Cerebellar nuclear complex (tissue), 1 donor: ENCODE measurements at places on chromosomes 16 and 17.

DNA sequence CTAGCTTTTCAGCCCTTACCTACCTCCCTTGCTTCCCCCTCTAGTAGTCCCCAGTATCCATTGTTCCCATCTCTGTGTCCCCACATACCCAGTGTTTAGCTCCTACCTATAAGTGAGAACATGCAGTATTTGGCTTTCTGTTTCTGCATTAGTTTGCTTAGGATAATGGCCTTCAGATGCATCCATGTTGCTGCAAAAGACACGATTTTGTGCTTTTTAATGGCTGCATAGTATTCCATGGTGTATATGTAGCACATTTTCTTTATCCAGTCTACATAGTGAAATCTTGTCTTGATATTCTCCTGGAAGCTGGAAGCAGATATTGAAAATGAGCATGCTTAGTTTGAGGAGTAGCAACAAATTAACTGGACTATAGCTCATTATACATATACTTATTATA lies 45.7 kb upstream of the TANC2 start:
- DNase-seq = no peak

GRCh38 chr16:87918338-87918737 lies 18.0 kb downstream of the CA5A start:
- DNase-seq = no peak

- DNase-seq = no peak
These were observed 1503.7 kb downstream of the CDH11 start for GRCh38 chr16:63617990-63618763.

GRCh38 chr17:8267480-8268147 lies 18.5 kb downstream of the PFAS start:
- DNase-seq = no peak

GRCh38 chr16:31674686-31675085 lies 147.0 kb downstream of the AHSP start:
- no peak for DNase-seq

GRCh38 chr17:3308603-3309002 lies 10.4 kb upstream of the OR3A1 start:
- no peak for DNase-seq

- no peak for DNase-seq
These were observed 36.8 kb downstream of the HS3ST3B1 start for GRCh38 chr17:14337596-14338079.

DNA sequence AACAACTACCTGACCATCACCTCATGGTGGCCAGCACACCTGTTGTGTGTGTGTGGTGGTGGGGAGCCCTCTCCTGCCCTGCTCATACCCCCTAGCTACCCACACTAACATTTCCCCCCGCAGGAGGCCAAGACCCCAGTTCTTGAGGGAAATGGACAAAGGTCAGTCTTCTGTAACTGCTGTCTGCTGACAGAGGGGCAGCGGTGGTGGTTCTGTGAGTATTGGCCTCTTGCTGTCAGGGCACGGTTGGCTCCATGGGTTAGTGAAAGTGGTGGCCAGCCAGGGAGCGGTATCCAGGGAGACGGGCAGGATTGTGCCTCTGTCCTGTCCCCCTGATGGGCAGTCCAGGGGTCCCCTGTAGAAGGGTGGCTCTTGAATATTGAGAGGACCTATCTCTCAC lies 26.2 kb downstream of the ZNF778 start:
- DNase-seq = no peak

DNA sequence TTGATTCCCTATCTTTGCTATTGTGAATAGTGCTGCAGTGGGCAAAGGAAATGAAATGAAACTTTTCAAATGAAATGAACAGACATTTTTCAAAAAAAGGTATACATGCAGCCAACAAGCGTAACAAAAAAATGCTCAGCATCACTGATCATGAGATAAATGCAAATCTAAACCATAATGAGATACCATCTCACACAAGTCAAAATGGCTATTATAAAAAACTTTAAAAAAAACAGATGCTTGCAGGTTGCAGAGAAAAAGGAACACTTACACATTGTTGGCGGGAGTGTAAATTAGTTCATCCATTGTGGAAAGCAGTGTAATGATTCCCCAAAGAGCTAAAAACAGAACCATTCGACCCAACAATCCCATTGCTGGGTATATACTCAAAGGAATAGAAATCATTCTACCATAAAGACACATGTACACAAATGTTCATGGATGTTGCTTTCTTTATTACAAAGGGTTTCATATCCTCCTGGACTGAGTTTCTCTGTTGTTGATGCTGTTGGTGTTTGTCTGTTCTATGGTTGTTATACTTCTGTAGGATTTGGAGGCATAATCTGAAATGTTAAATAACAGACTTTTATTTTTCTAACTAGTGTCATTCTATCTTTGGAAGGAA lies 99.3 kb upstream of the SOX9 start:
- no peak for DNase-seq

DNA sequence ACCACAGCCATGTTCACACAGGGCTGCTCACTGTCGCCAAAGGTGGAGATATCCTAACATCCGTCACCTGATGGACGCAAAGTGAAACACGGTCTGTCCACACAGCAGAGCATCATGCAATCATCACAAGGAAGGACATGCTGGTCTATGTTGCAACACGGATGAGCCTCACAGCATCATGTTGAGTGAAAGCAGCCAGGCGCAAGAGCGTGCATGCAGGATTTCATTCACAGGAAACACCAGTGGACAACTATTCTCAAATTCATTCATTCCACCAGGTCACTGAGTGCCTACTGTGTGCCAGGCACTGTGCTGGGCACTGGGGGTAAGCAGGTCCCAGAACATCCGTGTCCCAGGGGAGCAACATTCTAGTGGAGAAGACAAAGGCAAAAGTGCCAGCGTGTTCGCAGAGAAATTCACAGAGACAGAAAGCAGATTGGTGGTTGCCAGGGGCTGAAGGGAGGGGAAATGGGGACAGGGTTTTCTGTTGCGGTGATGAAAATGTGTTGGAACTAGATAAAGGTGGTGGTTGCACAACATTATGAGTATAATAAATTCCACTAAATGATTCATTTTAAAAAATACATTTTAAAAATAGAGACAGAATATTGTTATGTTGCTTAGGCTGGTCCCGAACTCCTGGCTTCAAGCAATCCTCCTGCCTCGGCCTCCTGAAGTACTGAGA lies 22.7 kb upstream of the KCNJ12 start:
- no peak for DNase-seq

DNA sequence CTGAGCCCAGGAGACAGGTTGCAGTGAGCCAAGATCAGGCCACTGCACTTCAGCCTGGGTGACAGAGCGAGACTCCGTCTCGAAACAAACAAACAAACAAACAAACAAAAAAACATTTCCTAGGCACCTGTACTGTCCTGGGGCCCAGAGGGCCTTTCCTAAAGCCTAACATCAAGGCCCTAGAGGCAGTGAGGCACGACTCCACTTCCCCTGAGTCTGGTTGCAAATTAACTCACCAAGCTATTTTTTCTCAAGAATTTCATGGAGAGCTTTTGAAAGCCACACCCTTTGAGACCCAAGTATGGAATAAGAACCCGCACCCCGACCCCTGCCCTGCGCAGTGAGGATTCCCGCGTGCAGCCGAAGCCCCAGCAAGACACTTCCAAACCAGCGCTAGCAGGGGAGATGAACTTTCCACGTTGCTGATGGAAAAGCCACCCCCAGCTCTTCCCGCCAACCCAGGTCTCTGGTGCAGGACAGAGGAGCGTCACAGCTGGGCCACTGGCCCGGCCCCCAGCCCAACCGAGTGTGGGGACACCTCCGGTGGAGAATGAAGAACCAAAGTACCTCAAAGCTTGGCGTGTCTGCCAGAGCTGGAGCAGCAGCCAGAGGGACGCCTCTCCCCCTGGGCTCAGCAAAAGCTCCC lies 1.2 kb downstream of the CHST5 start:
- no peak for DNase-seq

DNA sequence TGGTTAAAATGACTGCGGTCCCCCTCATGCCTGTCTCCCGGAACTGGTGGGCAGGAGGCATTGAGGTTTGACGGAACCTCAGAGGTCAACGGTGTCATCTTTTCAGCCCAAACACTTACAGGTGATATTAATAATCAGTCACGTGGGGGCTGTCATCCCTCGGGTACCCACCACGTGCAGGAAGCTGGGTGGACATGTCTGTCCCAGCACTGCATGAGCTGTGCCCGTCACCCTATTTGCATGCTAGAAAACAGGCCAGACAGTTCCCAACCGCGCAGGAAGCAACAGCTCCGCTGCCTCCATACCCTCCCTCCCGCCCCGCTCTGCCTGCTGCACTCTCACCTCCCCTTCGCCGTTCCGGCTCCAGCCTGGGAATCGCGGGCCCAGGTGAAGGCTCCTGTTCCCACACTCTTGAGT lies 1.4 kb downstream of the SYNGR3 start:
- DNase-seq = no peak

- DNase-seq = no peak
These were observed 255.5 kb upstream of the KCNJ16 start for GRCh38 chr17:69819316-69820087.

DNA sequence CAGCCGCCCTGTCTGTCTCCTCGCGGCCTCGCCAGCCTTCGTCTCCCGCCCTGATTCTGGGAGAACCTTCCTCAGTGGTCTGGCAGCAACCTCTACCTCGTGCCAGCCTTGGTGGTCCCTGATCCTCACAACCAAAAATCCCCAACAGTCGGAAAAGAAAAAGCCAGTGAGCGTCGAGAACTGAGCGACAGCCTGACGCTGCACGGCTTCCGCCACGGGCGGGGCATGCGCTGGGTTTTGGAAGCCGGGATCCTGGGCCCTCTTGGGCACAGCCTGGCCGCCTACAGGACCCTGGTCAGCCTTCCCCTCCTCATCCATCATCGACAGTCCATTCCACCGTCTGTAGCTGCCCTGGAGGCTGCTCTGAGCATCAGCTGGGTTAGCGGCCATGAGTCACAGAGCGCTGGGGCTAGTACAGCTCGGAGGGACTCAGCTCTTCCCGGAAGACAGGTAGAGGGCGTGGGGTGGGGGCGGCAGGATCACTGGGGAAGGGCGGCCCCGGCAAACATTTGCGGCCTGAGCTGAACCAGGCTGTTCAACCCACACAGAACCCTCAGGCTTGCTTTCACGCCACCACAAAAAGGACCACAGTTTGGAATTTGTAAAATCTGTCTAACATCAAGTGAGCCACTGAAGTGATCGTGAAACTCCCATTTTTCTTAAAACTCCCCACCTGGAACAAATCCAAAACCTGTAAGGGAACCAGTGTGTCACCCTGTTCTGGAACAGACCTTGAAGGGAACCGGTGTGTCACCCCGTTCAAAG lies 55.4 kb upstream of the DOC2B start:
- DNase-seq = no peak

GRCh38 chr16:12449795-12450194 lies 353.9 kb downstream of the CPPED1 start:
- no peak for DNase-seq

- no peak for DNase-seq
These were observed 1.9 kb upstream of the PLD6 start for GRCh38 chr17:17207998-17208397.

DNA sequence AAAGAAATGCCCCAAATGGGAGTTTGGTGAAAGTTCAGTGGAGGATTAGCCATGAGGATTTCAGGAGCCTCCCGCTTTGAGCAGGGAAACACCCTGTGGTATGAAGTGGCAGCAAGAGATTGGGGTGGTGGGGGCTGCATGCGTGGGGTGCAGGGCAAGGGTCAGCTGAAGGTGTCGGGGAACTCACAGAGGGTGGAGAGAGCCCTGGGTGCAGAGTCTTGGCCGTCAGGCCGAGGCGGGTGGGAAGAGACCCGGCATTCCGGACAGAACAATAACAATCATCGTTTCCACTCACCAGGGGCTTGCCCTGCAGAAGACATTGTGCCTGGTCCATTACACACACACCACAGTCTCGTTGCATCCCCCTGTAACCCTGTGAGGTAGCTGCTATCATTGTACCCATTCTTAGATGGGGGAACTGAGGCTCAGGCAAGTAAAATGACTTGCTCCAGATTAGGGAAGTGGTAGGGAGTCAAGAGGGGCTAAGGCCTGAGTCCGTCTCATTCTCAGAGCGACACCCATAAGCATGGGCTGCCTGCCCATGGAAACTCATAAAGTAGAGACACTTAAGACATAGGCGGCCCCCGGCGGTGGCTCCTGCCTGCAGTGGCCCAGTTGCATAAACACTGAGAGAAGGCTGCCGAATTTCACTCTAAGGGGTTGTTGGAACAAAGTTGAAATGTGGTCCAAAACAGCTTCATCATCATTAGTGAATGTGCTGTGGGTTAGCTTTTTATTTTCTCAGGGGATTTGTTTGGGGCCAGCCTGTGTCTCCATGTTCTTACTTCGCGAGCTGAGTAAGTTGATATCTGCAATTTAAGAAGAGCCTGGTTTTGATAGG lies 93.3 kb downstream of the CMIP start:
- DNase-seq = no peak

DNA sequence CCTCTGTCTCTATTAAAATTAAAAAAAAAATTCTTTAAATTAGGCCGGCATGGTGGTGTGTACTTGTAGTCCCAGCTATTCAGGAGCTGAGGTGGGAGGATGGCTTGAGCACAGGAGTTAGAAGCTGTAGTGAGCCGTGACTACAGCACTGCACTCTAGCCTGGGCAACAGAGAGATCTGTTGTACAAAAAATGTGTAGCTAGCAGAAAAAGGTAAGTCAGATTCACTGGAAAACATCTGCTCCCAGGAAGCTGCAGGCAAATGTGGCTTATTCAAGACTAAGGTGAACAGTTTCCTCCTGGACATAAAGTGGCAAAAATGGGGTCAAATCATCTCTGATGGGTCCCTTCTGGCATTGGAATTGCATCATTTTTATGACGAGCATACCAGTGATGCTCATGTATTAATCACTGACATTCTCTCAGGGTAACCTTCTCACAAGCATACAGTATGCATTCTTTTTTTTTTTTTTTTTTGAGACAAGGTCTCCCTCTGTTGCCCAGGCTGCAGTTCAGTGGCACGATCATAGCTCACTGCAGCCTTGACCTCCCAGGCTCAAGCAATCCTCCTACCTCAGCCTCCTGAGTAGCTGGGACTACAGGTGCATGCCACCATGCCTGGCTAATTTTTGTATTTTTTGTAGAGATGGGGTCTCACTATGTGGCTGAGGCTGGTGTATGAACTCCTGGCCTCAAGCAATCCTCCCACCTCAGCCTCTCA lies 48.7 kb downstream of the CPPED1 start:
- DNase-seq = no peak

DNA sequence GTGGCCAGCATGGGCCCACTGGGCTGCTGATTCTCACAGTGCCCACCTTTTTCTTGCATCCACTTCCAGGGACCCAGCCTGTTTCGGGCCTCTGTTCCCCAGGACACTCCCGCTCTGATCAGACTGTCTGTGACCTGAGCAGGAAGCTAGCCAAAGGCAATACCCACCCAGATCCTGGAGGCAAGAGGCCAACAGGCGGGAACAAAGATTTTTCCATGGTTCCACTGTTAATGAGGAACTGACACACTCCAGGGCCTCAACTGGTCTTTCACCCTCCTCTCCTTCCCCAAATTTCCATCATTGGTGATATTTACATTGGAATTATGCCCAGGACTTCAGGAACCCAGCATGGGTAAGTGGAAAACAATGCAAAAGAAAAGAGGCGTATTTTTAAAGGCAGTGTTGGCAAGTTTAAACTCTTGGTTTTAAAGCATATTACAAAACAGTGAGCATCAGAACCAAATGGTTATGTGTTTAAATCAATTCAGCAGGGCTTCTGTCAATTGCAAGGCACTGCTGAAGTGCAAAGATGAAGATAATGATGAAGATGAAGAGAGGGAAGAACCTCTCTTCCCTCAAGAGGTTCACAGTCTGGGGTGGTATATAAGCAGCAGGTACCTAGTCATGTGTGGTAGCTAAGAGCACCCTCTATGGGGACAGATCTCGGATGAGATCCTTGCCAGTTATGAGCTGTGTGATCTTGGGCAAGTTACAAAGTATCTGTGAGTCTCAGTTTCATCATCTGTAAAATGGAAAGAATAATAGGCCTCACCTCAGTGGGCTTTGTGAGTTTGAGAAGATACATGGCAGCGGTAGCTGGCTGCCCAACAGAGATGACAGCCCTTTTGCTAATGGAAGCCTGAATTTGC lies 14.4 kb upstream of the ATP2A3 start:
- DNase-seq = no peak
